ENCODE measurements at places on chromosomes 6 and 20.

DNA sequence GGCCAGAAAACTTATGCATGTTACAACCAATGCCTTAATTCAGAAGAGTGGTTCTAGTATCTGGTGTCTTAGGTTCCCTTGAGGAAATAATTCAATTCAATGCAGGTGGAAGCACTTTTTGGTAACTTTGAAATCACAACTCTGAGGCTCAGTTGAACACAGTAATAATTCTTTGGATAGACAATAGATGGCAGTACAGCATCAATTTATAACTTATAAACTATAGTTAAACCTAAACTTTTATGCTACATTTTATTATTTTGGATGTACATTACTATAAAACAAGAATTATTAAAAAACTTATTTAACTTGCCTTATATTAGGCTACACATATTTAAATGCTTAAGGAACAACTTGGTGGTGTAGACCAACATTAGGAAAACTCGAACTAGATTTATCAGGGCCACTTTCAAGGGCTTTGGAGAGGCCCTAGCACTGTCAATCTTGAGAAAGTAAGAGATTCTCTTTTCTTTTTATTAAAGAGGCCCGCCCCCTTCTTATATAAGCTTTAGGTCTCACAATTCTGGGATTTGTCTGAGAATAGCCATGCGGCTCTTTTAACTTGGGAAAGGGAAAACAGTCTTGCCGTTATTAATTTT is 85.9 kb downstream of the CRYBG1 start:
- no peak for DNase-seq

- no peak for DNase-seq
Observed at GRCh38 chr20:58650181-58650775, 805 bp upstream of the STX16 start.

- DNase-seq: no peak
Observed at GRCh38 chr20:25321262-25321831, 69.3 kb downstream of the ABHD12 start.

DNA sequence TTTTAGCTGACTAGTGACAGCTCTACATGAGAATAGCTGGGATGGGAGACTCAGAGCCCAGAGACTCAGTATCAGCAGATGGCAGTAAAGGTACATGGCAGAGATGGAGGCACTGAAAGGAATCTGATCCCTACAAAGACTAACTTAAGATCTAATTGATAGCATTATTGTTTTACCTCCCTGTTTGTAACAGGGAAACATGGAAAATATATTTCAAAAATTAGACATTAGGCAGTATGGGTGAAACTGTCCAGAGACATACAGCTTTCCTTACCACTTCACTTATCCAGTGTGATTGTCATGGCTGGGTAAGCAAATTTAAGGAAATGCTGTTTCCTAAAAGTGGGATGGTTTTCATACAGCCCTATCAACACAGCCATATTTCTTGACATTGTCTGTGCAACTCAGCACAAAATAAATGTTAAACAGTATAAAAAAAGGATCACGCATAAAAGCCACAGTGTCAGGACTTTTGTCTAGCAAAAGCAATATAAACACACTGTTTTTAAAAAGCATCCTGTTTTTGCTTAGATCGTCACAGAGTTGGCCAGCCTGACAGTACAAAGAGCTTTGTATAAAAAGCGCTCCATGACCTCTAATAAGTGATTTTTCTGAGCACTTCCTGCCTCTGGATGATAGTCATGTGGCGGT is 376.9 kb downstream of the PHF3 start:
- no peak for DNase-seq

- DNase-seq: no peak
Observed at GRCh38 chr20:39784693-39785092, 822.5 kb downstream of the DHX35 start.

DNA sequence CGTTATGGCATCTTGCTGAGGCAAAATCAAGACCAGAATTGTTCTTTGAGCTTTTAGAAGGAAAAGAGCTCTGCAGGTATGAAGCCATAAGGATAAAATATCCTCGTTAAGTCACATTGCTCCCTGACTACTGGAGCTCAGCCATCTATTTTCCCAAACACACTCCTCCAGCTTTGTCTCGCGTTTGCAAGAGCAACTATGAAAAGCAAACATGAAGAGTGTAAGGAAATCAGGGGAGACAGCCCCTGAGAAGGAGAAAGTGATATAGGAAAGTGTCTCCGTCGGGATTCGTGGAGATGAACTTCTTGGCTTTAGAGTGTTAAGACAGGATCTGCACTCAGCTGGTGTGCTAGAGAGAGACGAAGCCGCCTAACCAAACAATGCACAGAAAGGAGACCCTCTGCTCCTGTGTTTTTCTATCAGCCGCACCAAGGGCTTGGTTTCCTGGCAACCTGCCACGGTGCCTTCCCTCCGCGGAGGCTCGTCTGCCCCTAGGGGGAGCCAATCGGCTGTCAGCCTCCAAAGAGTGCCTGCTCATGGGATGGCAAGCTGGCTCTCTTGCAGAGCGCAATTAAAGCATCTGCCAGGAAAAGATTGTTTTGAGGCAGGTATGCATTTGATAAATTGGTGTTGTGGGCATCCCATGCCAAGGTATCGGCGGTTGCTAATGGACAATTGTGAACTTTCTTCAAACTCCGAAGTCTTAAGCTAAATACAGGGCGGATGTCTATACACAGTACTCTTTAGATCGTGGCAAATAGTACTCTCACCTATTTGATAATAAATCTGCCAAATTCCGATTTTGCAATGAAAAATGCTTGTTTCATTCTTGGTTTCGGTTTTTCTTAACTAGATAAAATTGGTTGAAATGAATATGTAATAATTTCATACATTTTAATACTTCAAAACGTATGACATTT is 603.2 kb downstream of the RNF144B start:
- peak; percentile 76 for DNase-seq

All from right renal pelvis (tissue), 4 donors.